Kidney tubule cell (primary cell): ENCODE measurements at places on chromosomes 6 and 20.
A peak's percentile ranks its signal among the peaks of the same experiment; 100 is the strongest.

GRCh38 chr20:47405775-47406325 is 49.4 kb upstream of the ZMYND8 start:
- DNase-seq = no peak

DNA sequence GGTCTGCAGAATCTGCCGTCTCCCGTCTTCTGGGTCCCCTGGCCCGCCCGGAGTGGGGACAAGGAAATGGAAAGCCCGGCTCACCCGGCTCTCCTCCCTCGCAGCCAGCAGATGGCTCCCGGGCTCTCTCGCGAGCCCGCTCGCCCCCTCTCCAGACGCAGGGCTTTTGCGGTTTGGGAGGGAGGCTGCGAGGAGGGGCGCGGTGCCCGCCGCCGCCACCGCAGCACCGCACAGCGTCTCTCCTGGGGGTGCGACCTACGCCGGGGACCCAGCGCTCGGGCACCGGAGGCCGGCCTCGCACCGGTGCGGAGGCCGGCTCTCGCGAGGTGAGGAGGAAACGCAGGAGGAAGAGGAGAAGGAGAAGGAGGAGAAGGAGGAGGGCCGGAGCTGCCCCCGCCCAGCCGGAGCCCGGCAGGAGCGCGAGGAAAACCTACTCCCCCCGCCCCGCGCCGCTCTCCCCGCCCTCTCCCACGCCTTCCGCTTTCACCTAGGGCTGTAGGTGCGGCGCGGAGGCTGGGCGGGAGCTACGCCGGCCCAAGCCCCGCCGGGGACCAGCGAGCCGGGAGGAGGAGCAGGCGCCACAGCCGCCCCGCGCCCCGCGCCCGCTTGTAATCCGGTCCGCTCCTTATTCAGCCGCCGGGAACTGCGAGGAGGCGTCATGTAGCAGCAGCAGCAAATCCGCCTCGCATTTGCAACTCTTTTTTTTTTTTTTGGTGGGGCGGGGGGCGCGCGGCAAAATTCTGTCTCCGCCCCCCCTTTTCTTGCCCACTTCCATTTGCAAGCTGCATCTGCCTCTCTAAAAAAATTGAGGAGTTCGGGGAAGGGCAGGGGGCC is at the start of gene CARMIL1:
Gene CARMIL1 (plus strand): TSS at position 461 of the 834 bp plus-strand sequence. CDS start 422 bp downstream, outside the sequence.
- DNase-seq = peak; percentile 95

DNA sequence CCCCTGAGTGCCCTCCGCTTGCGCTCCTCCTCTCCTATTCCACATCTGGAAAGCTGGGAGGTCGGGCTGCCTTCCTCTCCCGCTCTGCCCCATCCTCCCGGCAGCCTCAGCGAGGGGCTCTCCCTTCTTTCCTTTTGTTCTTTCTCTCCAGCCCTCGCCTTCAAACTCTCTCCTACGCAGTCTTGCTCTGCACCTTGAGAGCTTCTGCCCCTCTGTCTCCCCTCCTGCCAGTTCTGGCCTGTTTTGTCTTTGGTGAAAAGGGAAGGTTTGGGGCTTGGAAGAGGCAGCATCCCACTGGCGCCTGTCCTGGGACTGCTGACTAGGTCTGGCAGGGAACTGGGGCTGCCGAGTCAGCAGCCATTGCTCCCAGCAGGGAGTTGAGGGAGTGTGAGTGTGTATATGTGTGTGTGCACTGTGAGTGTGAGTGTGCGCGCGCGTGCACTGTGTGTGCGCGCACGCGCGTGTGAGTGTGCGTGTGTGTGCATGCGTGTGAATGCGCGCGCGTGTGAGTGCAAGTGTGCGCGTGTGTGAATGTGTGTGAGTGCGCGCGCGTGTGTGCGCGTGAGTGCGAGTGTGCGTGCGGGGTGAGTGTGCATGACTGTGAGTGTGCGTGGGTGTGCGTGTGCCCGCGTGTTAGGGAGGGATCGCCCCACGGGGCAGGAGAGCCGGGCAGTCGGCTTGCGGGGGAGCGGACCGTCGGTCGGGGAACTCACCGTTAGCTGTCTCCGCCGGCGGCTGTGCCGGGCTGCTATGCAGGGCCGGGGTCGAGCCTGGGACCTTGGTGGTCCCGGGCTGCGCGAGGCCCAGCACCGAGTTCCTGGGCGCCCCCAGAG is 523 bp downstream of the CPXM1 start:
- no peak for DNase-seq

GRCh38 chr6:100464162-100464851 is 414 bp downstream of the SIM1 start:
- peak; percentile 48 for DNase-seq

GRCh38 chr20:22456109-22456508 is 128.3 kb downstream of the FOXA2 start:
- DNase-seq = no peak

GRCh38 chr6:164208371-164208770 is 793.9 kb downstream of the QKI start:
- no peak for DNase-seq

- DNase-seq = no peak
Observed at GRCh38 chr20:38831995-38832620, 26.6 kb downstream of the PPP1R16B start.

DNA sequence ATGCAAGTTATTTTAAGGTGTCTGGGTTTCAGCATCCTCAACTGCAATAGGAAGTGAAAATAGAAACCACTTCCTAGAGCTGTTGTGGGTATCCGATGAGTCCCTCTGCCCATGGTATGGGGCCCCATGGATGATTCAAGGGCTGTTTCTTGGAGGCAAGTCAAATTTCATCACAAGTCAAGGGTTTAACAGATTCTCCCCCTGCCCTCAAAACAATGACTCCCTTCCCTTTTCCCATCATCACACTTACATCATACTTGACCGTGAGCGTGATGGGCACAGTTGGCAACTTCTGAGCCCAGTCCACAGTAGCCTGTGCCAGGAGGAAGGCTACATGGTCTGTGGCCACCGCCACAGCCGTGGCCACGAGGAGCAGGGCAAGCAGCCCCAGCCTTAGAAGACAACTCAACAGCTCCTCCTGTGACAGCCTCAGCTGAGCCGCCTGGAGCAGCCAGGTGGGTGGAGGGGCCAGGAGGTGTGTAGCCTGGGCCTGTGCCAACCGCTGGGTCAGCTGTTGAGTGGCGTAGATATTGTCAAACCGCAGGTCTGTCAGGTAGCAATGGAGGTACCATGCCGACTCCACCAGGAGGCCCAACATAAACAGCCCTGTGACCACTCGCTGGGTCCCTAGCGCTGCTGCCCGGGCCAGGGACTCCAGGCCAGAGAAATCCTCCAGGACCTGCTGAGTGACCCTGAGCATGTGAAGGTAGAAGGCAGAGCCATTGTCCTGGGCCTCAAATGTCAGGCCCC is 5.2 kb downstream of the OCSTAMP start:
- DNase-seq = peak; percentile 23

DNA sequence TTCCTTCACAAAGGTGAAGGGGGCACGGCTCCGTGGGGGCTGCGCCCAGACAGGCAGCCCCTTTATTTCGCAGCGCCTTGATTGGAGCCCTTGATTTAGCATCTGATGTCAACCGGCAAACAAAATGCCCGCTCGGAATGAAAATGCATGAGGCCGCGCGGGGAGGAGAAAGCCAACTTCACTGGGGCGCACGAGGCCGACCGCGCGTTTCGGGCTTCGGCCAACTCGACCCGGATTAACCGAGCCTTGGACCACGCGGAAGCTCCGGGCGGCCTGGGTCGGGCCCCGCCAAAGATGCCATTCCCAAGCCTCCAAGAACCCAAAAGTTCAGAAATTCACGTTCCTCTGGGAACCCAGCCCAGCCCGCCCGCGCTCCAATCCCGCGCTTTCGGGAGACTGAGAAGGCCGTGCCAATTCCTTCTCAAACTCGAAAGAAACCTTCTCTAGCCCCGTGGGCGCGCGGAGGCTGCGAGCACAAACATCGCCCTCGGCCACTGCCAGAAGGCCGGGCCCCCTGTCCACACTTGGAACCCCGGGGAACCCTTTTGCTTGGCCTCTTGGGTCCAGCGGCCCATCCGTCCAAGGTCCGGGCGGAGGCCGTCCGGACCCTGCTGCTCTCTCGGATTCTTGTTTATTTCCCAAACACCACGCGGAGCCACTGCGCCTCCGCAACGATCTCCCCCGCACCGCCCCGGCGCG is 879 bp upstream of the INSM1 start:
- DNase-seq = no peak

- DNase-seq = no peak
Observed at GRCh38 chr6:131765081-131765803, 42.6 kb upstream of the ENPP1 start.

- no peak for DNase-seq
Observed at GRCh38 chr6:80174900-80175572, 68.6 kb downstream of the BCKDHB start.

DNA sequence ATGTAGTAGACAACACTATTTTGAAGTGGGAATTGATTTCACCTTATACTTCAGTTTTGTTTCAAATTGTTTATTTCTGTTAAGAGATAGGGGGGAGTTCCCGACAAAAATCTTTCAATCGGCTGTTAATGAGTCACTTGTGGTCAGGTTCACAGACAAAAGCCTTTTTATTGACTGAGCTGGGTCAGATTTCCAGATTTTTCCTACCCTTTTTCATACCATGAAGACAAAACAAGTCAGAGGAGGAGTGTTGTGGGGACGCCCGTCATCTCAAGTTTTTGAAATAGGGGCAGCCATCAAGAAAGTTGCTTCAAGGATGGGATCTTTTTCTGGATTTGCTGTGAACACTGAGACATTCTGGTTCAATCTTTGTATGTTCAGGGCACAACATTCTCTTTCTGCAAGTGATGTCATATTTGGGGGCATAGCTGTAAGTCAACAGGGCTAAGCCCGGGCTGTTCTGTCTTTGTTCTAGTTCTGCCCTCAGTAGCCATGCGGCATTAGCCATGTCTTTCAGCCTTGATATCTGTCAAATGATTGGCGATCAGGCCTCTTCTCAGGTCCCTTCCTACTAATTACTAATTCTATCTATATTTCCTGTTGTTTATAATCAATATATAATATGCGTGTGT is 496.0 kb upstream of the MARCKS start:
- DNase-seq = peak; percentile 83

DNA sequence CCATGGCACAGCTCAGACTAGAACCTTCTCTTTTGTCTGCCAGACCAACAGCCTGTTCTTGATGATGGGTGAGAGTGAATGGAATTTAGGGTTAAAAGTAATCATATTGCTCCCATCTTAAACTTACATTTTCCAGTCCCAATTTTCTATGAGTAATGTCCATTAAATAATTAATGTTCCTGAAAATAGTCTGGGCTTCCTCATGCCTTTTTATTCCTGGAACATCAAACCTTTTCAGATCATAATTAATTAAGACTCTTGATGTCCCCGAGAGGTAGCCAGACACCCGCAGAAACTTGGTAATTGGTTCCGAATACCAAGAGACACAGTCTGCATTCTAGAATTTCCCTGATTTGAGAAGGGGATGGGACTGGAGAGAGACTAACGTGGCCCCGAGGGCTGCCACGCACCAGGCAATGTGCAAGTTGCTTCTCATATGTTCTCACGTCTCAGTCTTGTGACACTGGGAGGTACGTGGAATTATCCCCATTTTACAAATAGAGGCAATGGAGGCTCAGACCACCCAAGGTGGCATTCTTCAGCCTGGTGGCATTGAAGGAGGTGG is 78.6 kb upstream of the TOX2 start:
- DNase-seq = no peak

DNA sequence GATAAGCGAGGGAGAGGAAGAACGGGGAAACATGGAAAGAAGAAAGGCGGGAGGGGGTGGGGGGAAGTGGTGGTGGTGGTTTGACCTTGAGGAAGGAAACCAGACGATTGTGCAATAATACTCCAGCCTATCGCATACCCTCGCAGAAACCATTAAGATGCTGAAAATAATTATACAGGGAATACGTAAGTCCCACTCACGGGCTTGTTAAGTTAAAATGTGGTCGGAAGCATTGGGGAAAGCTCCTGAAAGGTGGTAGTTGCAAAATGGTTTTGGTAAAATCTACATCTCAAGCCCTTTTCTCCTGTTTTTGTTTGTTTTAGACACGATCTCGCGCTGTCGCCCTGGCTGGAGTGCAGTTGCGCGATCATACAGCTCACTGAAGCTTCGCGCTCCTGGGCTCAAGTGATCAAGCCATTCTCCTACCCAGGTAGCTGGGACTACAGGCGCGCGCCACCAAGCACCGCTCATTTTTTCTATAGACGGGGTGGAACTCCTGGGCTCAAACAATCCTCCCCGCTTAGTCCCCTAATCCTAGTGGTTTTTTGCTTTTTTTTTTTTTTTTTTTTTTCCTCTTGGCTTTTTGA is 128.9 kb upstream of the ZNF184 start:
- DNase-seq = no peak

GRCh38 chr6:43788301-43788700 is 18.3 kb downstream of the VEGFA start:
- no peak for DNase-seq

DNA sequence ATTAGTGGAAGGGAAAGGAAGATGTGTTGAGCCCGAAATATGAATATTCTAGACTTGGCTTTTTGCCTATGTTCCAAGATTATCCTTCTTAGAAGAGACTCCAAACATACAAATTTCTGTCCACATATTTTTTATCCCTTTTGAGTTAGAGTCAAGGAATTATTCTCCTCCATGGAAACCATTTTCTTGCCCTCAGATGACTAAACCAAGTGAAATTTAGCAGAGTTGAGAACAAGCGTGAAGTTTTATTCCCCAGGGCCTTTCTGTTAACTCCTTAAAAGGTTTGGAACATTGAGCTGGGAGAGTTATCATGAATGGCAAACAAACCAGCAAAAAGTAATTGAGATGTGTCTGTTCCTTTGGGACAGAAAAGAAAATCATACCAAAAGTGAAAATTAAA is 286.1 kb upstream of the PLCB4 start:
- no peak for DNase-seq
